ENCODE measurements at places on chromosomes 7 and 10.

GRCh38 chr10:72088889-72089575 lies 681 bp upstream of the SPOCK2 start:
- no peak for DNase-seq

- no peak for DNase-seq
Measured at GRCh38 chr7:150740053-150740452, 2.8 kb downstream of the GIMAP5 start.

- DNase-seq: no peak
Measured at GRCh38 chr10:101217450-101218281, 11.6 kb downstream of the LBX1 start.

DNA sequence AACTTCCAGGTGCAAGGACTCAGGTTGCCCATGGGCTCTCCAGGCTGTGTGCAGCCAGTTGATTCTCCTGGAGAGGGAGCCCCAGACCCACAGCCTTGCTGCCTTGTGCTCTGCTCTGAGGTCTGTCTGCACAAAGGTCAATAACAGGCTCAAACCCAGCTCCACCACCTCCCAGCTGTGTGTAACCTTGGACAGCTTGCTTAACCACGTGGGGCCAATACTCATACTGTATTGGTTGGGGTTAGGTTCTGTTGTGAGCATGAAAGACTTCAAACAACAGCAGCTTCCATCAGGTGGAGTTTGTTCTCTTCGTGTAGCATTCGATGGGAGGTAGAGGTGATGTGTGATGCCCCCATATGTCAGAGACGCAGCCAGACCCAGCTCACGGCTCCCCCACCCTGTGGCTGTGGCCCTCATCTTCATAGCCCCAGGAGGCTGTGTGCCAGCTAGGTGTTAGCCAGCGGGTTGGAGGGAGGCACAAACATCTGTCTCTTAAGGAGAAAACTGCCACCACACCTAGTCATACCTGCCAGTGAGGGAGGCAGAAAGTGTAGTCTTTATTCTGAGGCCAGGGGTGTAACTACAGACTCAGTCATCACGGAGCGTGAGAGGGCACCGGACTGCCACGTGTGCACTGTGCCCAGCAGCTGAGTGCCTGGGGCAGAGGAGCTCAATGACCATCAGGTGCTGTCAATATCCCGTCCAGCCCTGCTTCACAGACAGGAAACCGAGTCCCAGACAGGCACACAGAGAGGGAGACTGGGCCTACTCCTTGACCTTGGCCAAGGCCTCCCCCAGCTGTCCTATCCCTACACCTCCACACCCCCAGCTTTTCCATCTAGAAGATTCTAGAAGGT lies 8.1 kb upstream of the POLD2 start:
- DNase-seq: no peak

GRCh38 chr10:61397175-61397986 lies 55.8 kb downstream of the TMEM26 start:
- DNase-seq: no peak

DNA sequence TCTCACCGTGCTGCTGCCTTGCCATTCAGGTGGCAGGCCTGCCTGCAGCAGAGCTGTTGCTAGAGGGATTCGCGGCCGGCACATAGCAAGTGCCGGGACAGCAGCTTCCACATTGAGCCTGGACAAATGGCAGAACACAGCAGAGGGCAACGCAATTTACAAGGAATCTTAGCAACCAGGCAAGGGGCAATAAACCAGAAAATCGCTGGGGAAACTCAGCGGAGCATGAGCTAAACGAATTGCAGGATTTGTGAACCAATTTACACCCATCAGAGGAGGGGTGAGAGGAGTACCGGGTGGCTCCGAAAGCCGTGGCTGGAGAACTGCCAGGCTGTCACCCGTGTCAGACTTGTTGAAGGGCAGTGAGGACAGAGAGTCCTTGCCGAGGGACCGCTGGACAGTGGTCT lies 58.6 kb upstream of the LOXL4 start:
- no peak for DNase-seq

- no peak for DNase-seq
Measured at GRCh38 chr10:142371-142770, 7.1 kb downstream of the ZMYND11 start.

- DNase-seq: no peak
Measured at GRCh38 chr10:28533186-28533564, 257 bp downstream of the WAC start.

DNA sequence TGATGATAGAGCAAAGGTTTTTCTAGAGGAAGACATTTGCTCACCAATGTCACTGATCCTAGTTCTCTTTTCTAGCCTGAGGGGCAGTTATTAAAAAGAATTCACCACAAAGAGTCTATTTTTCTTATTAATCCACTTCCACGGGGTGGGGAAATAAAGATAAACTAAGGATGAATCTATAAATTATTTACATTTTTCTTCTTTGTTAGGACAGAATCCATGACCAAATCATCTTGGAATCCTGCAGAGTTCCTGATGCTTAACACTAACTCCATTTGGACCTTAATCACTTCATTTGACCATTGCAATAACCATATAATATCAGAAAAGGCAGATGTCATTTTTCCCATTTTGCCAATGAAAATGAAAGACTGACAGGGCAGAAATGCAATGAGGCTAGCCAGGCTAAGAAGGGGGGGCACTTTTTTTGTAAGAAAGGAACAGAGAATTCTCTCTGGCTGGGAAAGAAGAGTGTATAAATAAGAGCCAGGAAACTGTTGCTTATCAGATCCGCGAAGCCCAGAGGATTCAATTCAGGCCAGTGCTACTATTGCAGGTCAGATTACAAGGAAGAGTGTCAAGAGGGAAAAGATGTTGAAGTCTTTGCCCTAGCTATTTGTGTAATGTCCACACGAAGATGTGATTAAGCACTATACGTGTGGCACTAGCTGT lies 433.2 kb downstream of the TNS3 start:
- no peak for DNase-seq

Measured in stimulated activated CD4-positive, alpha-beta T cell treated with anti-CD3 and anti-CD28 coated beads, Interleukin-1b, Interleukin-23, amount 100 ng/mL, for 1 hour (primary cell).